Stimulated activated CD8-positive, alpha-beta memory T cell treated with anti-CD3 and anti-CD28 coated beads, Interleukin-7, amount 100 ng/mL, for 1 hour (primary cell): ENCODE measurements at places on chromosomes 12 and 14.

DNA sequence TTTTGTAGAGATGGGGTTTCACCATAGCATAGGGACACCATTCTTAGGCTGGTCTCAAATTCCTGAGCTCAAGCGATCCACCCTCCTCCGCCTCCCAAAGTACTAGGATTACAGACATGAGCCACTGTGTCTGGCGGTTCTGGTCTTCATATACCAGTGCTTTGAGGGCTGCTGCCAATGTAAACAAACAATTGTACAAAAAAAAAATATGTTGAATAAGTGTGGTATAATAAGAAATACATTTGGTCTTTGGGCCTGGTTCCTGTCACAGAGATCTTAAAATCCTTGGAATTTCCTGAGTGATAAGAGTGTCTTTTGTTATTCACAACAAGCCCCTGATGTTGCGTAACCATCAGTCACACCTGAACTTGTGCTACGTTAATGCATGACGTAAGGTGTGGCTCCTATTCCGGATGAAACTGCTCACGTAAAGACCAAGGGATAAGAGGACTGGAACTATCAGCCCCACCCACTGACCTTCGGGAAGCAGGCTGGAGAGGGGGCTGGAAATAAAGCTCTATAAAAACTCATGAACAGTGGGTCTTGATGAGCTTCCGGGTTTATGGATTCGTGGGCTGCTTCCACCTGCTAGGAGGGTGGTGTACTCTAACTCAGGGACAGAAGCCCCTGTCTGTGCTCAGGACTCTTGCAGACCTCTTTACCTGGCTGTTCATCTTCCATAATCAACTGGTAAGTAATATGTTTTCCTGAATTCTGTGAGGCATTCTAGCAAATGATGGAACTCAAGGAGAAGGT is 16.5 kb upstream of the RIMKLB start:
- DNase-seq = no peak

DNA sequence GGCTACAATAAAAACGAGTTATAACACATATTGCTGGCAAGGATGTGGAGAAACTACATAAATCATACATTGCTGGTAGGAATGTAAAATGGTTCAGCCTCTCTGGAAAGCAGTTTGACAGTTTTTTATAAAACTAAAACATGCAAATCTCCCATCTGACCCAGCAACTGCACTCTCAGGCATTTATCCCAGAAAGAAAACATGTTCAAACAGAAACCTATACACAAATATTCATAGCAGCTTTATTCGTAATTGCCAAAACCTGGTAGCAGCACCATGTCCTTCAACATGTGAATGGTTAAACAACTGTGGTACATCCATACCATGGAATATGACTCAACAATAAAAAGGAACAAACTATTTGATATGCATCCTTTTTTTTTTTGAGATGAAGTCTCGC is 10.1 kb upstream of the TMCC3 start:
- no peak for DNase-seq

GRCh38 chr12:95304673-95305198 is 87.1 kb downstream of the VEZT start:
- DNase-seq = no peak

DNA sequence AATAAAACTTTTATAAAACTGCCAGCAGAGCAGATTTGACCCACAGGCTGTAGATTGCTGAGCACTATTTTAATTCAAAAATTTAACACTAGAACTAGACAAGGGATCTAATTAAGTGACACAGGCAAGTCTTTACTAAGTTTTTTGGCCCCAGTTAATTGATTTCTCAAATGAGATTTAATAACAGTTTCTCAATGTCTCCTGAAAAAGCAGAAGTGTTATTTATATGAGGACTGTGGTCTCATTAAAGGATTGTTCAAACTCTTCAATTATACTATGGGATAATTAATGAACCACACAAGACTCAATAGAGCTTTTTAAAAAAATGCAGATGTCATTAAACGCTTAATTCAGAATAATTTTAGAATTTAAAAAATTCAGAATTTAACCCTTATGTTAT is 1.9 kb downstream of the HEATR5A start:
- no peak for DNase-seq

DNA sequence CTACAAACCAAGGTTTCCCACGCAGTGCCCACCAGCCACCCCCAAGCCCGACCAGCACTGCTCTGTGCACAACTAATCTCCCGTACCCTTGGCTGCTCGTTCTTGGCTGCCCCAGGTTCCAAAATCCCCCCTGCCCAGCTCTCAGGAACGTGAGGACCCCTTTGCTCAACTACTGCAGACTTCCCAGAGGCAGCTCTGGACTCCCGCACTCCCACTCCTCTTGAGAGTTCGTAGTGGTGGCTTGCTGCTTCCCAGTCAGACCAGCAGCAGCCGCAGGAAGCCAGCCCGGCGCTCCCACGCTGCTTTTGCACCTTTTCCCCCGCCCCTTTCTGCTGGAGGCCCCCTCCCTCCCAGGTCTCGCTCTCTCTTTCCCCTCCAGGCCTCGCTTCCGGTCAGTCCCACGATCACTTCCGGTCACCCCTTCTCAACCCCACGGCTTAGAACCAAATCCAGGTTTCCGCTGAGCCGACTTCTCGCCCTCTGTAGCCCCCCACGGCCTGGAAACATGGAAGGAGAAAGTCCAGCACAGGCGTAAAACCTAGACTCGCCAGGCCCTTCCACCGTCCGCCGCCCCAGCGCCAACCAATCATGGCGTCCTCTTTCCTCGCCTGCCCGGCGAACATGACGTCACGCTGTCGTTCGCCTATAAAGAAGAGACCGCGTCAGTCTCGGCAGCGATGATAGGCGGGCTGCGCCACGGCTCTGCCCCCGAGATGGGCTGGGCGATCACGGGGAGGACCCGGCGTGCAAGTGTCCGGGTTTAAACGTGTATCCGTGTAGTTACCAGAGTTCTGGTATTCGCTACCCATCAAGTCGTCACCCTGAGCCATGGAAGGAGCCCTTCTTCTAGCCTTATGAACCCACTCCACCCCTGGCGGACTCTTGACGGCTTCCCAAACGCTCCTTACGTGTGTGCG is at the start of gene TFCP2:
TSS of gene TFCP2 (minus strand) at position 621 of the 917 bp plus-strand sequence. CDS start 713 bp downstream, outside the sequence.
- DNase-seq = peak; percentile 88

- no peak for DNase-seq
Measured at GRCh38 chr12:117571321-117571720, 209.9 kb upstream of the NOS1 start.

DNA sequence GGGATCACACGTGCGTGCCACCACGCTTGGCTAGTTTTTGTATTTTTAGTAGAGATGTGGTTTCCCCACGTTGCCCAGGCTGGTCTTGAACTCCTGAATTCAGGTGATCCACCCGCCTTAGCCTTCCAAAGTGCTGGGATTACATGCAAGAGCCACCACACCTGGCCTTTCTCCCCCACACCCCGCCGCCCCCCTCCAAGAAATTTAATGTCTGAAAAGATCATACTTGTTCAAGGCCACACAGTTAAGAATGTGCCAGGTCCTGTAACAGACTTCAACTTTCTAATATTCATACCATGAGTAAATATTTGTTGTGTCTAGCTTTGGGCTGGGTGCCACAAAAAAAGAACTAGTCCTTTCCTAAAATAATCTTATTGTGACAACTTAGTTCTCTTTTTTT is 9.1 kb downstream of the GATC start:
- no peak for DNase-seq

GRCh38 chr12:54217774-54218241 is 29.0 kb upstream of the SMUG1 start:
- DNase-seq = no peak

GRCh38 chr14:24311837-24312615 is 724 bp downstream of the LTB4R start:
- no peak for DNase-seq

DNA sequence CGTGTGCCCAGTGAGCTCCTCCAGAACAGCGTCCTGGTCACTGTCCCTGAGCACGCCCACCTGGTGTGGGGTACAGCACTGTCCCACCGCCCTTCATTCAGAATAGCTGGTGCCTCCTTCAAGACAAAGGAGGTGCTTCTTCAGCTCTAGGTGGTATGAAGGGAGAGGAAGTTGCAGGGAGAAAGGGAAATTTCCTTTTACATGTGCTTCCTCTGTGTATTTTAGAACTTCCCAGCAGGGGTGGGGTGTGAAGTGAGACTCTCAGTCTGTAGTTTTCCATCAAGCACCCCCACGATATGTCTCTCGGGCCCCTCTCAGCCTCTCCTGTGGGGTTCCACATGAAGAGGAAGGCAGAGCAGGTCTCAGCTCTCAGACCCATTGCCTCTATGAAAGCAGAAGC is 1.2 kb upstream of the SLC6A12 start:
- no peak for DNase-seq

GRCh38 chr14:58833634-58834378 is 196.0 kb downstream of the DACT1 start:
- no peak for DNase-seq
